ENCODE measurements at places on chromosomes 7 and 10. TPM values are rescaled to one million over a fixed set of nuclear protein-coding genes. Genes with fewer than 3 reads are reported as not detected.

The TMEM213 gene
- polyA plus RNA-seq = not detected

The C10orf90 gene
- polyA plus RNA-seq = 0.71 TPM

The CLDN12 gene
- 24.1 TPM for polyA plus RNA-seq

The CTBP2 gene
- 54.5 TPM for polyA plus RNA-seq
